NCI-H2081 treated with DMSO at 0.1 percent for 48 hours (cell line): ENCODE measurements at places on chromosomes 5 and 9.

DNA sequence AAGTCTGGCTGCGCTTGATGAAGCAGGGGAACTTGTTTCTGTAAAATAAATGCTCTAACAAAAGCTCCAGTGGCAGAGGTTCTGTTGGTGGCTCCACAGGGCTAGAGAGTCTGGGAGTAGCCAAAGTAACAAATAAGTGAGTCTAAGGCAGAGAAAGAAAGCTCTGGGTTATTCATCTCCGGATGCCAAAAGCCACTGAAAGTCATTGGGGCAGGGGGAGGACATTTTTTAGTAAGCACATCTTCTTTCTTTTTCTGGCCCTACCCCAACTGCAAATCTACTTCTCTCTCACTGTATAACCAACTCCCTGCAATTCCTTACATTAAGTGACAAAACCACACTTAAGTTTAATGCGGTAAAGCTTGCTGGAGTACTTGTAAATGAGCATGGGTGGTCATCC, 141.6 kb downstream of the INSYN2B start:
- DNase-seq: no peak

- no peak for DNase-seq
These were observed 74.7 kb upstream of the SPTLC1 start for GRCh38 chr9:92189782-92190535.

- DNase-seq: no peak
These were observed 196.3 kb downstream of the ZNF462 start for GRCh38 chr9:107059220-107059619.

- no peak for DNase-seq
These were observed 891.4 kb upstream of the C9orf72 start for GRCh38 chr9:28464481-28465216.

GRCh38 chr9:89668216-89668865, 63.5 kb downstream of the GADD45G start:
- DNase-seq: no peak

DNA sequence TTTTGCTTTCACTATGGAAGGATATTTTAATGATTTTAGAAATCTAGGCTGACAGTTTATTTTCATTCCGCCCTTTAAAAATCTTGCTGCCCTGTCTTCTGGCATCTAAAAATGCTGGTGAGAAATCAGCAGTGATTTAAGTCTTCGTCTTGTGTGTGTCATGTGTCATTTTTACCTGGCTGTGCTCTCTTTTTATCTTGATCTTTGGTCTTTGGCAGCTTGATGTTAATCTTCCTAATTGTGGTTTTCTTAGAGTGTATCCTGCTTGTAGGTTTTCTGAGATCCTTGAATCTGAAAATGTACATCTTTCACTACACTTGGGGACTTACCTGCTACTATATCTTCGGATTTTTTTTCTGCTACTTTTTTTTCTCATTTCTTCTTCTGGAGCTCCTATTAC, 11.9 kb upstream of the LPCAT1 start:
- no peak for DNase-seq

DNA sequence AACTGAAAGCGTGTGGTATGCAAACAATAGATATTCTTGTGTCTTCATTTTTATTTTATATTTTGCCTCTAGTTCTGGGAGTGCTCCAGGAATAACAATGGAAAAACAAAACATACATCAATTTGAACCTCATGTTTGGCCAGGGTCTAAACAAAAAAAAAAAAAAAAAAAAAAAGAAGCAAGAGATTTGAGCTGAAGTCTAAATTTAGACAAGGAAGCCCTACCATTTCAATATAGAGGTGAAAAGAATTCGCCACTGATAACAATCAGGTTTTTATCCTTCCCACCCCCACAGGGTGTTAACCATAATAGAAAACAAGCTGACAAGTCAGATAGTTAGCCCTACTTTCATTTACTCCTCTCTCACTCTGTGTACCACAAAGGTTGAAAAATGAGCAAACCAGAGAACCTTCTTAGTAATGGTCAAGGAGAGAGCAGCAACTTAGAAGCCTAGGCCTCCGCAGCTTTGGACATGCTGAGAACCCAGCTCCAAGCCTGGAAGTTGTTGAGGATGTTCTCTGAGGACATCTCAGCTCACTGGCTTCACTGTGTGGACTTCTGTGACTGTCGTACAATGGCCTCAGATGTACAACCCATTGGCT, 118.2 kb upstream of the HMHB1 start:
- no peak for DNase-seq

DNA sequence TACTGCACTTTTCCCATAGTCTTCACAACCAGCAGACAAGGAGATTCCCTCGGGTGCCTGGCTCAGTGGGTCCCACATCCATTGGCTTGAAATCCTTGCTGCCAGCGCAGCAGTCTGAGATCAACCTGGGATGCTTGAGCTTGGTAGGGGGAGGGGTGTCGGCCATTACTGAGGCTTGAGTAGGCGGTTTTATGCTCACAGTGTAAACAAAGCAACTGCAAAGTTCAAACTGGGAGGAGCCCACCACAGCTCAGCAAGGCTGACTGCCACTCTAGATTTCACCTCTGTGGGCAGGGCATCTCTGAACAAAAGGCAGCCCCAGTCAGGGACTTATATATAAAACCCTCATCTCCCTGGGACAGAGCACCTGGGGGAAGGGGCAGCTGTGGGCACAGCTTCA, 512.3 kb upstream of the MPDZ start:
- no peak for DNase-seq

DNA sequence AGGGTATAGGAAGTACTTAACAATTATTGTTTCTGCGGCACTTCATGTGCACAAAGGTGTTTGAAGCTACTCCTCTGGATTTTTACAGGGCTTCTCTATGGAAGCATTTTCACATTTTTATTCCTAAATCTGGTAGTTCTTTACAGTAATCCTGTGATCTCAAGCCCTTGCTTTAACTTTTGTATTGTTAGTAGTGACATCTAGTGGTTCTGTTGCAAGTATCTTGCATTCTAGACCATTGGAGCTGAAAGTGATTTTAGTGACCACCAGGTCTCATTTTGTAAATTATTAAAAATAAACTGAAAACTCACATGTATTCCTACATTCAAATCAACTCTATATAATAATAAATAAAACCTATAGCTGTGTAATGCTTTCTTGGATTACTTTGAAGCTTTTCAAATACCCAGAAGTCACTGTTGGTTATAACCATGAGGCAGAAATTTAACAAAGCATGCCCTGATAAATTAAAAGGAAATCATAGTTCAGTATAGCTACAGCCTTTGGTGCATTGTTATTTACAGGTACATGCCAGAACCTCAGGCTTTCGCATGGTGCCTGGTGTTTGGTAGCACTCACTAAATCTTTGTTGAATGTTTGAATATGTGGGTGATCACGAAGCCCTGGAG, 18.9 kb downstream of the RPS23 start:
- no peak for DNase-seq

- peak; percentile 7 for DNase-seq
These were observed 1712.5 kb upstream of the C9orf72 start for GRCh38 chr9:29285818-29286217.

DNA sequence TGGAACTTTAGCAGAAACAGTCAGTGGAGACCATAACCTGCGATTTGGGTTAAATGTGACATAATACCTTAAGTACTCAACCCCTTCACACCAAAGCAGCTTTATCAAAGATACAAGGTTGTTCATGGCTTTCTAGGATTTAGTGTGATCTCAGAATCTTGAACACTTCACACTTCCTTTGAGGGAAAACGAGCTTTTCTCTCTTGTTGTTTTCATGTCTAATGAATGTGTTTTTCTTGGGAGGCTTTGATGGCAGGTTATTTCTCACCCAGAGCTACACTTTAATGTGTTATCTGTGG, 437.0 kb downstream of the TMEM232 start:
- no peak for DNase-seq

DNA sequence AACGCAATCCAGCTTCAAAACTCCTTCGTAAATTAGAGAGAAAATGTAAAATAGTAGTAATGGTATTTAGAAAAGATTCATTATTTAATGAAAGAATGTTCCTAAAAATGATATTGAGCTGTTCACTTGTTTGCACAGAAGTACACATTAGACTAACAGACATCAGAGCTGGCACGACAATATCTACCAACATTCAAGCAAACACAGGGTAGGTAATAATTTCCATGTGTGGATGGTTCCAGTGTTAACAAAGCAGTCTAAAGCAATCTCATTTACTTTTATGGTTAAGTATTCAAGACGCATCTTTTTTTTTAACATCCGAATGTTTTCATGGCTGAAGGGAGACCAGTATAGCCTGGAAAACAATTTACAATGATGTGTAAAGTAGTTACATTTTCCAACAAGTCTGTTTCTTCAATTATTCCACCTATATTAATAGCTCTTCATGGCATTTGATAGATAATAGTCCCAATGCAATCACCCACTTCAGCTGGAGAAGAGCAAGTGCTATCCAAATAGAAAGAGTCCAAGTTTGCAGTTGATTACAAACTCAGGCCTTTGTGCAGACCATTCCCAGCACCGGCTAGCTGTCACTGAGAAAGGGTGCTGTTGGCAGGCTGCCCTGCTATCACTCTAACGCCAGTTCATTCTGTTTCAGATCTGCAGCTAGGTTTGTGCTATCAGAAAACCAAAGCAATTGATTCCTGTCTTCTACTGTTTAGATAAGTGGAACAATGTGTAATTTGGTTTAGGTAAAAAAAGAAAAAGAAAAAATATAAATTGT, 458.8 kb downstream of the DTWD2 start:
- no peak for DNase-seq

DNA sequence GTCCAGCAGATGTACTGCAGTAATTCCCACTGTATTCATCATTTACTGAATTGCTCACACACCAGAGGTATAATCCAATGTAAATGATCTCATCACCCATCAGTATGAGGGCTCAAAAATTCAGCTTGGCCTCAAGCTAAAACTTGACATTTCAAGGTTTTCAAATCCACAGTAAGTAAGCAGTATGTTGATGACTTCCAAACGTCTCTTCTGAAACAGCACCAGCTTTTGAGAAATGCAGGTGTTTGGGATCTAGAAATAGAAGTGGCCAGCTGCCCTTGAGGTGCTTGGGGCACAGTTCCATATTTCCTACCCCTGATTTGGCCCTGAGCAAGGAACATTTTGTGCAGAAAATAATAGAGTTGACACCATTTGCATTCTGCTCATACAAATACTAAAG, 388.0 kb upstream of the TUSC1 start:
- DNase-seq: no peak

DNA sequence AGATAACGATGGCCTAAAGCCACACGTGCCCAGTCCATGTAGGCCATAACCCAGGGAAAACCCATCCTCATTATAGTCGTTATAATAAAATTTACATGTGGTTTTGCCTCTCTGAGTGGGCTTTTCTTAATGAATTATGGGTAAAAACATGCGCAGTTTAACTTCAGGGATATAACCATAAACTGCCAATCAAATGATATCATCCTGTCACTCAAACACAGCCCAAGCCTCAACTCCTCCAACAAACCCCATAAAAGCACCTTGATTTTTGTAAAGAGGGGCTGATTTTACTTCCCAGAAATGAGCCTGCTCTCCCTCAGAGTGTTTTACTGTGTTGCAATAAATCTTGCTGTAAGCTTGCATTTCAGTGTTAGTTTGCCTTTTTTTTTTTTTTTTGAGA, 15.8 kb upstream of the SETX start:
- no peak for DNase-seq

DNA sequence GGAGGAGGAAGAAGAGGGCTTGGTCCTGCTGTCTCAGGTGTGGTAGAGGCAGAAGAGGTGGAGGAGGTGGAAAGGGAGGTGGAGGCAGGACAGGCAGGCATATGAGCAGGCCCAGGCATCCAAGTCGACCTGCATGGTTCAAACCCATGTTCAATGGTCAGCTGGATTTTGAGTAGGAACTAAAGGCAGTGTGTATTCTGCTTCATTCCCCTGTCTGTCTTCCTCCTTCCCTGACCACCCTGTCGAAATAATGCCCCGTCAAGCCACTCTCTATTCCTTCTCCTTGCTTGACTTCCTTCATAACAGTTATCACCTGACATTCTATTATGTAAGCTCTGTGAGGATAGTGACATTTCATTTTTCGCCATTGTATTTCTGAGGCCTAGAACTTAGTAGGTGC, 34.8 kb downstream of the ATP6V0E1 start:
- no peak for DNase-seq

GRCh38 chr9:19033015-19033414, at the start of gene SAXO1:
TSS of gene SAXO1 (minus strand) at chr9:19033209. CDS start at chr9:19032908, 301 bp downstream.
- no peak for DNase-seq

DNA sequence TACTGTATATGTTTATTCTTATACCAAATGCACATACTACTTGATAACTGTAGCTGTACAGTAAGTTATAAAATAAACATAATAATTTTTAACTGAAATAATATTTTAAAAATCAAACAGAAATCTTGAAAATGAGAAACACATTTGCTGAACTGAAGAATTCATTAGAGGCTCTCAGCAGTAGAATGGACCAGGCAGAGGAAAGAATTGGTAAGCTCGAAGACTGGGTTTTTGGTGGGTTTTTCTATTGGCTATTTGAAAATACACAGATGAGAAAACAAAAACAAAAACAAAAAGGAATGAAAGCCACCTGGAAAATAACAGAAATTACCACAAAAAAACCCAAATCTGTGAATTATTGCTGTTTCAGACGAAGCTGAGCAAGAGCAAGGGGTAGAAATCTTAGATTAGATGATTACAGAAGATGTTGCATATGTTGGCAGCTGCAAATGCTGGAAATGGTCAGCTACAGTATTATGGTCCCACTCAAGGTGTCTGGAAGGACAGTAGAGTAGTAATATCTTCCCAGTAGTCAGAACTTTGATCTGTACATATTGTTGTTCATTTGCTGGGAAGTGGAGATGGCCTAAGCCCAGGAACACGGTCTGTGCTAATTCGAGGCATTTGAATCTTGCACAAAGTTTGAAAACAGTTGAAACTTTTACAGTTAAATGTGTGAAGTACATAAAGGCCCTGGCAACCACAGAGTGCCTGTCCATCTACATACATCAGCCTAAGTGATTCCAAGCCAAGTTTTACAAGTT, 233.4 kb downstream of the COMMD10 start:
- DNase-seq: no peak

DNA sequence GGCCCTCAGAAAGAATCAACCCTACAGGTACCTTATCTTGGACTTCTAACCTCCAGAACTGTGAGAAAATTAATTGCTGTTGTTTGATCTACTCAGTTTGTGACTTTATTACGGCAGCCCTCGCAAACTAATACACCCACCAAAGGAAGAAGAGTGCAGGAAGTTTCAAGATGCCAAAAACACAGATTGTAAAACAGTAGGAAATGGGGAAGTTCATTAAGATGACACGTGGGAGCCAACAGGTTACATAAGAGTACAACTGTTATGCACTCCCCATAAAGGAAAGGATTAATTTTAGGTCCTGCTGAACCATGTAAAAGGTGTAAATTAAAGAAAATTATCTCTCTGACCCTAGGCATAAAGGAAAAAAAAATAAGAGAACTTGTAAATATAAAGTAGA, 294.3 kb downstream of the EPB41L4A start:
- DNase-seq: no peak

GRCh38 chr9:114666401-114666800, 8.8 kb upstream of the TEX53 start:
- no peak for DNase-seq

GRCh38 chr5:92548346-92548745, 1032.7 kb downstream of the NR2F1-AS1 start:
- no peak for DNase-seq

GRCh38 chr9:130288393-130288792, 22.8 kb downstream of the HMCN2 start:
- DNase-seq: no peak
